Activated CD4-positive, alpha-beta T cell treated with anti-CD3 and anti-CD28 coated beads, Interleukin-2, amount 50 U/mL, for 16 hours (primary cell): ENCODE measurements at places on chromosomes 16 and 17.

DNA sequence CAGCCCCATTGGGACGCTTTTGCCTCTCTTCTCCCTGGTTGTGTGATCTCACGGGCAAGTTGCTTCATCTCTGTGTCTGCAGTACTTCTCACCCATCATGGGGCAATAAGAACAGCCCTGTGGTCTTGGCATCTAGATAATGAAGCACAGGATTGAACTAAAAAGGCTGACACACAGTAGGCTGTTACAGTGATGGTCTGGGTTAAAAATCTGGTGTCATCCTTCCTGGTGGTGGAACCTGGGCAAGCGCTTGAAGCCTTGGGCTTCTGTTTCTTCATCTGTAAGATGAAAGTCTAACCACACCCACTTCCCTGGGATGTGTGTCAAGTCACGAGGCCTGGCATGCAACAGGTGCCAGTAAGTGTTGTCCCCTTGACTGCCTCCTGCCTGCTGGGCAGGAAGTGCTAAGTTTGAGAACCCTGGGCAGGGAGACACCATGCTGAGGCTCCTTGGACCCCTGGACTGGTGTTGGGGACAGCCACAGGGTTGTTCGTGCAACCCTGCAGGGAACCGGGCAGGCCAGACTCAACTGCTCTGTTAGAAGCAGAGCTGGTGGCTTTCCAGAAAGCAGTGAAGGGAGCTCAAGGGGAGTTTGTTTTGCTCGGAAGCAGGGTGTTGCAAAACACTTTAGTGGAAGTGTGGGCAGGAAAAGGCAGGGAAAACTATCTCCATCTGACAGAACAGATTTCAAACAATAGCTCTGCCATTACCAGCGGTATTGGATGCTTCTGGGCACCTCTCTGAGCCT, 5.9 kb upstream of the MAP2K3 start:
- peak; percentile 66 for DNase-seq

DNA sequence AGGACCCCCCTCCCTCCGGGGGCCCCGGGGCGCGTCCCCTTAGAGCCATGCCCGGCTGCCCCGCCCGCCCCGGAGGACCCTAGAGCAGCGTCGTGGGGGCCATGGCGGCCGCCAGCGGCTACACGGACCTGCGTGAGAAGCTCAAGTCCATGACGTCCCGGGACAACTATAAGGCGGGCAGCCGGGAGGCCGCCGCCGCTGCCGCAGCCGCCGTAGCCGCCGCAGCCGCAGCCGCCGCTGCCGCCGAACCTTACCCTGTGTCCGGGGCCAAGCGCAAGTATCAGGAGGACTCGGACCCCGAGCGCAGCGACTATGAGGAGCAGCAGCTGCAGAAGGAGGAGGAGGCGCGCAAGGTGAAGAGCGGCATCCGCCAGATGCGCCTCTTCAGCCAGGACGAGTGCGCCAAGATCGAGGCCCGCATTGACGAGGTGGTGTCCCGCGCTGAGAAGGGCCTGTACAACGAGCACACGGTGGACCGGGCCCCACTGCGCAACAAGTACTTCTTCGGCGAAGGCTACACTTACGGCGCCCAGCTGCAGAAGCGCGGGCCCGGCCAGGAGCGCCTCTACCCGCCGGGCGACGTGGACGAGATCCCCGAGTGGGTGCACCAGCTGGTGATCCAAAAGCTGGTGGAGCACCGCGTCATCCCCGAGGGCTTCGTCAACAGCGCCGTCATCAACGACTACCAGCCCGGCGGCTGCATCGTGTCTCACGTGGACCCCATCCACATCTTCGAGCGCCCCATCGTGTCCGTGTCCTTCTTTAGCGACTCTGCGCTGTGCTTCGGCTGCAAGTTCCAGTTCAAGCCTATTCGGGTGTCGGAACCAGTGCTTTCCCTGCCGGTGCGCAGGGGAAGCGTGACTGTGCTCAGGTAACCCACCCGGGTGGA, 759 bp downstream of the ALKBH5 start:
- peak; percentile 63 for DNase-seq

DNA sequence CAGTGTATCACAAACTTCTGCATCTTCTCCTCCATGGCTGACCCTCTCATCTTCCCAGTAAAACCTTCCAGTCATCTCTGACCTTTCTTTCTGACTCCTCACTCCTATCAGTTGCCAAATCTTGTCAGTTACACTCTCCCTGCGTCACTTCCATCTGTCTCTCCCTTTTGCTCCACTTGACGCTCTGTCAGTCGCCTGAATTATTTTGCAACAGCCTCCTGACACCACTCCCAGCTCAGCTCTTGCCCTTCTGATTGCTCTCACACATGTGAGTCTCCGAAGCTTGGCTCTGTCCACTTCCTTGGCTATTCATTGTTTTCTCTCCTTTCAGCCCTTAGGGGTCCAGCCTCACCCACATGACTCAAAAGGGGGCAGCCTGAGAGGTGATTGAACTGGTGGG, 27.7 kb downstream of the DHRS7C start:
- peak; percentile 36 for DNase-seq

DNA sequence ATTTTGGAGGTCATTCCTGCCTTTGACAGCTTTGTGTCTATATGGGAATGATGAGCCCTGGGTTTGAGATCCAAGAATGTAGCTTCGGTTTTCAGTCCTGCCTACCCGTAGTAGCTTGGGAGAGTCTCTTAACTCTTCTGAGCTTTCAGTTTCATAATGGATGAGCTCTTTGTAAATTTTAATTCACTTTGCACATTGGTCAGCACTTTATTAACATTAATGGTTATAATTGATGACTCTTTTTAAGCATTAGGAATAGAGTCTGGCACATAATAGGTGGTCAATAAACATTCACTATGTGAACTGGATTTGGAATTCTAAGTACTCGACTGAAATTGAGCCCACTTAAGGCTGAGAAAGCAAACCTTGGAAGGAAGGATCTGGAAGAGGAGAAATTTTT, 17.3 kb downstream of the GPR139 start:
- DNase-seq = no peak

- DNase-seq = no peak
Observed at GRCh38 chr17:74340470-74341023, 14.5 kb downstream of the KIF19 start.

GRCh38 chr16:74053312-74053711, 243.3 kb upstream of the PSMD7 start:
- DNase-seq = no peak

- no peak for DNase-seq
Observed at GRCh38 chr17:44793885-44794842, 35.4 kb downstream of the ADAM11 start.

GRCh38 chr17:1186923-1187771, 7.4 kb upstream of the ABR start:
- peak; percentile 69 for DNase-seq

DNA sequence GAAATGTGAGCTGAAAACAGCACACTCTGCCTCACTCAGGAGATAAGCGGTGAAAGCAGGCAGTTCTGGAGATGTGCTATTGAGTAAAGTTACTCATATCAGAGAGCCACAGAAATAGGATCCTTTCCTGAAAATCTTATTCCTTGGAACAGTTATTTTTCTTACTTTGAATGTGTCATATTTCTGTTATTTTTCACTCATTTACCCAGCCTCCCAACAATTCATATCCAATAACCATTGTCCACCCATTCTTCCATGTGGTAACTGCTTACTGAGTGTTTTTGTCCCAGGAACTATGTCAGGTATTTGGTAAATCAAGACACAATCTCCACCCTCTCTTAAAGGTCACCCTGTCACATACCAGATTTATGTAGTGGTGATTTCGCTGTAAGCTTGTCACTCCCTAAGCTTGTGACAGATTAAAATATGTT, 144.9 kb downstream of the PARN start:
- no peak for DNase-seq

GRCh38 chr17:42317266-42317845, 29.1 kb downstream of the STAT5A start:
- no peak for DNase-seq
